ENCODE measurements at places on chromosomes 13 and 19.

DNA sequence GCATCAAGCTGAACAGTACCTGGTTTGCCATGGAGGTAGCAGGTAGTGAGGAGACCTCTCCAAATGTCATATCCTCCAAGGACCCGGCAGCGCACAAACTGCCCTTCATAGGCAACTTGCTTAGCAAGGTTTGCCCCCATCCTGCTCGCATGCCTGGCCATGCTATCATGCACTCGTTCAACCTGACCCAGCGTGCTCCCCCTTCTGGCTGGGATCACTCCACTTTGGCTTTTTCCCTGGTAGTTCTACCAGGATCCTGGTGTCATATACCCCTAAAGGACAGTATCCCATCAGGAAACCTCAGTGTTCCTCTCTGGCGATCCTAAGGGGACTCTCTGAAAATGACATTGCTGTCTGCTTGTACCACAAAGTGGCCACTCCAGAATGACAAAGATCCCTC, 38.6 kb upstream of the ZNF30 start:
- DNase-seq: peak; percentile 19

GRCh38 chr13:28585561-28585960, 73.4 kb upstream of the POMP start:
- DNase-seq: no peak

GRCh38 chr13:83201506-83201905, 680.8 kb downstream of the SLITRK1 start:
- DNase-seq: no peak

GRCh38 chr13:66312312-66313087, 917.6 kb downstream of the PCDH9 start:
- DNase-seq: no peak

GRCh38 chr19:6042776-6043726, 65.1 kb upstream of the RANBP3 start:
- no peak for DNase-seq

DNA sequence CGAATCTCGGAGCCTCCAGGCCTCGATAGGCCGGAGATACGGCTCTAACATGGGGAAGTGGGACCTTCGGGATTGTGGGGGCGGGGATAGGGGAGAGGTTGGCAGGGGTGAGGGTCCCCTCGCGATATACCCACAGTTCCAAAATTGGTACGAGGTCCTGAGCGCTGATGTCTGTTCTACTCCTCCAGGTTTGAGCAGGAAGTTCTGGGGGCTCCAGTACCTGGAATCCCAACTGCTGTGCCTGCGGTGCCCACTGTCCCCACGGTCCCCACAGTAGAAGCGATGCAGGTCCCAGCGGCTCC, 447 bp downstream of the RBM42 start:
- DNase-seq: no peak

DNA sequence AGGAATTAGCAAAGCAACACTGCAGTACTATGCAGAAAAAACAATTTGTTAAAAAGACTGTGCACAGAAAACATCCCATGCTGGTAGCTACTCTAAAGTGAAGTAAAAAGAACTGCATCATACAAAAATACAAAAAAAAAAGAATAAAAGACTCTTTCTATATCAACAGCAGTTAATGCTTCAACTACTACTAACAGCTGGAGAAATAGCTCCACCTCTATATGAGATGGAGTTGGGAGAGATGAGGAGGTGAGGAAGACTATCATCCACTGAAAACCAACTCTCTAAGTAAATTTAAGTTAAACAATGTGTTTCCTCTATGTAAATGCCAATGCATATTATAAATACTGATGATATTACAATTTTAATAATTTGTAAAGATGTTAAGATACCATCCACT, 1.8 kb downstream of the ZC3H13 start:
- no peak for DNase-seq

All from activated CD4-positive, CD25-positive, alpha-beta regulatory T cell (primary cell).